ENCODE measurements at places on chromosomes 3 and 15. TPM values are rescaled to one million over a fixed set of nuclear protein-coding genes. Genes with fewer than 3 reads are reported as not detected.

DNA sequence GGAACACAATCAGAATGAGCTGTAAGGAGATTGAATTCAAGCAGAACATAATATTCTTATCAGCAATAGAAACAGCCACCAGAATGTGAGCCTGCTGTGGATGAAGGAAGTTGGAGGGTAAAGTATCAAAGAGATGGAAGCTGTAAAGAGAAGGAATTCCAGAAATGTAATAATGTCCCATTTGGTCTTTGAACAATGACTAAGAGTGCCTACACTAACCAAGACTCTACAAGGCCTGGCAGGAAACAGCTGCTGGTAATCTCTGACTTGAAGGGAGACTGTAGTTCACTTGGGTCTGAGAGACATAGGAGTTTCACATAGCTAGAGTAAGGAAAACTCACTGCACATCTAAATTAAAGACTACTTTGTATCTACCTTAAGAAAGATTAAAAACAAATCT is 1176.0 kb upstream of the ALCAM start:
- no peak for DNase-seq

GRCh38 chr15:81947548-81947947 is 98.3 kb downstream of the MEX3B start:
- DNase-seq, result no peak

DNA sequence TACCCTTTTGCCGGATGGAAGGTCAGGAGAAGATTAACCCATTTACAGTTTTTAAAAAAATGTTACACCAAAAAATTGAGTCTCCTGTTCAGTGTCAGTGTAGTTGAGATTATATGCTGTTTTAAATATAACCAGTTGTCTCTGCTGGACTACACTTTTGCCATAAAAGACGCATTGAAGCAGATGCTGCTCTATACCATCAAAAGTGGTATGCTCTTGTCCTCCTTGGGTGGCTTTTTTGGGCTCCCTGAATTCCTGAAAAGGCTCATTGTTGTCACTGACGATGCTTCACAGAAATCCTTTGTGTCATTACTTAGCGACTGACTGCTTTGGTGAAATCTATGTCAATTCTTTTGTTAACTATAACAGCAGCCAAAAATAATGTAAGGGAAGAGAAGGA is 133.9 kb upstream of the SKOR1 start:
- no peak for DNase-seq

GRCh38 chr3:54014067-54014466 is 108.3 kb upstream of the CACNA2D3 start:
- no peak for DNase-seq

ATP8B4 gene
- 37.1 TPM for total RNA-seq
